Activated naive CD8-positive, alpha-beta T cell treated with anti-CD3 and anti-CD28 coated beads, Interleukin-2, amount 50 U/mL, for 24 hours (primary cell): ENCODE measurements at places on chromosomes 12 and 14.

GRCh38 chr12:3998968-3999792 lies 126.0 kb upstream of the PARP11 start:
- DNase-seq: no peak

DNA sequence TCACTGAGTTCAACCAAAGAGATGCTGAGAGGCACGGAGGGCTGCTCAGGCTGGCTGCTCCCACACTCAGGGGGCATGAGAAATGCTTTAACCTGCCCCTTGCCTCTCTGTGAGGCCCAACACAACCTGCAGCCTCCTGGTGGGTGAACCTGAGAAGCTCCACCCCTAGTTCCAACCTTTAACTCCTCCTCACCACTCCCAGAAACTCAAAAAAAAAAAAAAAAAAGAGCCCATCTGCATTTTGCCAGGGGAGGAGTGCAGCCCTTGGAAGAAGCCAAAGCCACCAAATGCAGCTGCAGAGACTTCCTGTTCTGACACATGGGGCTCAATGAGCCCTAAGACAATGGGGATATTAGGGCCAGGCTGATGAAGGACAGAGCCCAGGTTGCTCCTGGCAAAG lies 8.9 kb downstream of the KRT4 start:
- DNase-seq: no peak

DNA sequence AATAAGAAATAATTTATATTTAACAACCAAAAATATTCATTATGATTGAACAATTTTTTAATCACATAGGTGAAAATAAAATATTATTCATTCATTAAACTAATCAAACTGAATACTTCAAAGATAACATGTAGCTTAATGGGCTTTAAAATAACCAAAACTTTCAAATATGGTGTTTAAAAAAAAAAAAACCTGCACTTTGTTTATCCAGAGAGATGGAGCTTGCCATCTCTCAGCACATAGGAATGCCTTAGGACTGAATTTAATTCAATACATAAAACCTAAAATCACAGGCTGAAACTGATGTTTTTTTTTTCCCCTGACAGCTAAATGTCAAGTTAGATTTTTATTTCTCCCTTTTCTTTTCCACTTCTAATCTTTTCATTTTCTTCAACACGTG lies 14.4 kb upstream of the CCER1 start:
- no peak for DNase-seq

- no peak for DNase-seq
These were observed 165.7 kb upstream of the RBM19 start for GRCh38 chr12:114131824-114132223.

DNA sequence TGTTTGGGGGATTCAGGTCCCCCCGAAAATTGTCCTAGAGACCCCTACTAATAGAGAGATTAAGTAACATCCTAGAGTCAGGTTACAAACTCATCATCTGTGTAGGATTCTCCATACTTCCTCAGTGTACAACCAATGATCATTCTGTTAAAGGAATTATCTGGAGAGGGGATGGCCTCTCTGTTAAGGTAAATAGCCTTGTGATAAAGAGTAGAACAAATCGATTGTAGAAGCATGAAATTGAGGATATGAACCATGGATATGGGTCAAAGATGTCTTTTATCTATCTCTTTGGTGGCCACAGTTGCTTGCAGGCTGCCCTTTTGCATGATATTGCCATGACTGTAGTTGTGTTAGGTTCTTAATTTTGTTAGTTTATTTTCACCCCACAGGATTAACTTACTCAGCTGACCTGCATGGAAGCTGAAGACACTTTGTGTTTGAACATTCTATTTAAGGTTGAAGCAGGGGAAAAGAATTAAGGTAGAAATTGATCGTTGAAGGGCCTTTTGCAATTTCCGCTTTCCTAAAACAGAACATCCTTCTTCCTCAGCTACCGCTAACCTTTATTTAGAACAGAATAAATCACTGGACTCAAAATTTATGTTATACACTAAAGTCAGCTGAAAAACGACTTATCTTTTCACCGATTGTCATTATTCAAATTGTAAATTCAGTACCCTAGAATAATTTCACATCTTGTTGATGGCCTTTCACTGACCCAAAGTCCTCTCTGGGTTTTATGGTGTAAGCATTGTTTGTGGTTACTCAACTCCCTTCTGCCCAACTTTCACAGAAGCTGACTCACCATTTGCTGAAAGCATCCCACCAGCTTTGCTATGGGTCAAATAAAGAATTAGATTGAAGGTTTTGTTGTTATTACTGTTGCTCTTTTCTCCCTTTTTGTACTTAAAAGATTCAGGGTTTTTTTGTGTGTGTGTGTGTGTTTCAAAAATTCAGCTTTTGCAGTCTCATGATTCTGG lies 52.3 kb downstream of the IRAK3 start:
- DNase-seq: no peak

DNA sequence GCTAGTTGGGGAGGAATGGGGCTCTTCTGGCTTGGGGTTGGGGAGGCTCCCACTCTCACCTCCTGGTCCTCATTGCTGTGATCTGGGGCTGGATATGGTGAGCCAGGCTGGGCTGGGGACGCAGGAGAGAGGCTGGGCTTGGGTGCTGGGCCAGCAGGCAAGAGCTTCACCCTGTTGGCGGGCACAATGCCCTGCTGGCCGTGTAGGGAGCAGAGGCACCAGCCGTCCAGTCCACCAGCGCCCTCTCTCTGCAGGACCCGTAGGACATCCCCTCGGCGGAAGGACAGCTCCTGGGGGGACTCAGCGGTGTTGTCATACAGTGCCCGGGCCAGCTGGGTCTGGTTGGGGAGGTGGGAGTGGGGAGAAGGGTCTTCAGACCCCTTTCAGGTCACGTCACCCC lies 4.5 kb downstream of the EFS start:
- DNase-seq: no peak

DNA sequence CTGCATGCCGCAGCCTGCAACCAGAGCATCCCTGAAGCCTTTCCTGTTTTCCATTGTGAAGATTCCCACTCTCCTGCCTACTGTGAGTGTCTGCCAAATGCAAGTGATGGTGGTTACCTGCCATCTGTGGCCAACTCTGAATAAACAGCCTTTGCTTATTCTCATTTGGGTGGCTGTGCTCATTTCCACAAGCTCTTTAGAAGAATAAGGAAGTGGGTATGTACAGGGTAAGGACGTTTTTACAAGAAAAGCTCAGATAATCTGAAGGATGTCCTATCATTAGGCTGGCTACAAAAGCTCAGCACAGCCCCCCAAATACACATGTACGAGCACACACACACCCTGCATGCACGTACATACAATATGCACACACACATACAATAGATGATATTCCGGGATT lies 7.3 kb upstream of the RNASE1 start:
- DNase-seq: no peak

GRCh38 chr12:80721326-80721725 lies 4.6 kb downstream of the MYF5 start:
- DNase-seq: no peak

DNA sequence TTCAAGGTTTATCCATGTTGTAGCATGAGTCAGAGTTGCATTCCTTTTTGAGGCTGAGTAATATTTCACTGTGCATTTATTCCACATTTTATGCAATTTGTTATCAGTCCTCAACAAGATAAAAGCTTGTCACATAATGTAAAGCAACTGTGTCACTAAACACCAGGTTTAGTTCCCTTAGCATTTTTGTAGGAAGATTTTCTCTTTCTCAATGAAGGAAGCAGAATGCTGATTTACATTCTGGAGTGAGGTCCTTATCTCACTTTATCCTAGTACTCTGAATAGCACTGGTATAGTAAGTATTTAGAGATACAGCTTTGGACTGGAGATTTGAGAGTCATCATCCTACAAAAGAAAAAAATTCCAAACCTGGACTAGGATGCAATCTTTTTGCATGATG lies 9.8 kb upstream of the EXD2 start:
- no peak for DNase-seq

DNA sequence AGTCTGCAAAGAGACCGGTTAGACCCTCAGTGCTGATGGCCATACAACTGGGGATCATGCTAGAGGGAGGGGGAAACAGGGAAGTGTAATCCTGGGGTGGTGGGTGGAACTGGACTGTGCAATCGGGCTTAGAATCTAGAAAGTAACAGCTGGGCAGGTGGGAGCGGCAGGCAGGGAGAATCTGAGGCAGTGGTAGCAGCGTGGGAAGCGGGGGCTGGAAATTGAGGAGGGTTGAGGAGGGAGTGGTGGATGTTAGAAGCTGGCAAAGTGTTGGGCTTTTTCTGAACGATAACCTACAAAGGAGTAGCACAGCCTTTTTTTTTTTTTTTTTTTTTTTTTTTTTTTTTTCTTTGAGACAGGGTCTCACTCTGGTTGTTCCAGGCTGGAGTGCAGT lies 3.1 kb upstream of the IGFBP6 start:
- DNase-seq: no peak

- peak; percentile 90 for DNase-seq
These were observed 4.2 kb upstream of the AJUBA start for GRCh38 chr14:22986508-22987054.

GRCh38 chr14:21264025-21264801 lies 5.0 kb downstream of the HNRNPC start:
- DNase-seq: no peak

DNA sequence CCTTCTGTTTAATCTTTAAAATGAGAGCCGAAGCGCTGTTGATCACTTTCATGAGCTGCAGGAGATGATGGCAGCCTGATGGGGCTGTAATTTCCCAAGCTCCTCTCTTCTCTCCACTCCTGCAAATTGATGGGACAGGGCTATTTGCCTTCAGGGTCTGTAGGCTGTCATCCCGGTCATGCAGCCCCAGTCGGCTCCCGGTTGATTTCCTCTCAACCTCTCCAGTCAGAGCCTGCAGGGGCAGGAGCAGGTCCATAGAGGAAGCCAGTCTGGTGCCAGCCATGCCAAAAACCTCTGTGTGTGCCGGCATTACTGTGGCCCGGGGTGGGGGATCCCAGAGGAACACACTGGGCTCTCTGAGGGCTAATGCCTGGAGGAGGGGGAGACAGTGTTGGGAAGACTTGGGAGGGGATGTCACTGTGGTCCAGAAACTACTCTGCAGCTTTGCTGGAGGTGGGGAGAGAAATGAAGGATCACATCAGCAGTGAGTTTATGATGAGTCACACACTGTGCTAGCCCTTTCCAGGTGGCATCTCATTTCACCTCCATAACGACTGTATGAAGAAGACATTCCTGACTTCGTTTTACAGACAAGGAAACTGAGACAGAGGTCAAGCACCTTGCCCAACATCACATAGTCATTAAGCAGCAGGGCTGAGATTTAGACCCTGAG lies 46.5 kb upstream of the PRIMA1 start:
- DNase-seq: no peak

GRCh38 chr14:69087061-69087461 lies 65.9 kb downstream of the DCAF5 start:
- no peak for DNase-seq

GRCh38 chr14:90607141-90607540 lies 209.1 kb downstream of the TTC7B start:
- no peak for DNase-seq

DNA sequence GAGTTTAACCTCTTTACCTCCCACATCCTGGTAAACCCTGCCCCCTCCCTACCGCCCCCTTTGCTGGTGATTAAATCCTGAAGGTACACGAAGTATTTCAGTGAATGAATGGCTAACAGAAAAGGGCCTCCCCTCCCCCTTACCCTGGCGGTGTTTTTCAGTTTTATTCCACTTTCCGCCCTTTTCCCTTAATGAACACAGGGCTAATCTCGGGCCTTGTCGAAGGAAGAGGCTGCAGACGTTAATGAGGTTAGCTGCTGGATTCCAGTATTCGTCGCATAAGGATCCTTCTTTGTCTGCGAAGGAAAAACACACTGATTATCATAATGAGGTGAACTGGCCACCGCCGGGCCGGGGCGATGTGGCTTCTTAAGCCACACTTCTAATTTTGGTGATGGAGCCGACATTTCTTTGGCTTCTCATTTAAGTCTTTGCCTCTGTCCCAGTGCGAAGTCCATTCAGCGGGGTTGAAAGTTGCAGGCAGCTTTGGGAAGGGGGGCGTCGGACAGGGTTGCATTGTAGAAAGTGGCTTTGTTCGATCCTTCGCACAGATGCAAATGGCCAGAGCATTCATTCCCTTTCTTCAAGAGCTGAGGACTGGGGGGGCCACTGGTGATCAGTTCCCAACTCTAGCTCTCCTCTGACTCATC lies 6.5 kb downstream of the MEG3 start:
- DNase-seq: no peak

DNA sequence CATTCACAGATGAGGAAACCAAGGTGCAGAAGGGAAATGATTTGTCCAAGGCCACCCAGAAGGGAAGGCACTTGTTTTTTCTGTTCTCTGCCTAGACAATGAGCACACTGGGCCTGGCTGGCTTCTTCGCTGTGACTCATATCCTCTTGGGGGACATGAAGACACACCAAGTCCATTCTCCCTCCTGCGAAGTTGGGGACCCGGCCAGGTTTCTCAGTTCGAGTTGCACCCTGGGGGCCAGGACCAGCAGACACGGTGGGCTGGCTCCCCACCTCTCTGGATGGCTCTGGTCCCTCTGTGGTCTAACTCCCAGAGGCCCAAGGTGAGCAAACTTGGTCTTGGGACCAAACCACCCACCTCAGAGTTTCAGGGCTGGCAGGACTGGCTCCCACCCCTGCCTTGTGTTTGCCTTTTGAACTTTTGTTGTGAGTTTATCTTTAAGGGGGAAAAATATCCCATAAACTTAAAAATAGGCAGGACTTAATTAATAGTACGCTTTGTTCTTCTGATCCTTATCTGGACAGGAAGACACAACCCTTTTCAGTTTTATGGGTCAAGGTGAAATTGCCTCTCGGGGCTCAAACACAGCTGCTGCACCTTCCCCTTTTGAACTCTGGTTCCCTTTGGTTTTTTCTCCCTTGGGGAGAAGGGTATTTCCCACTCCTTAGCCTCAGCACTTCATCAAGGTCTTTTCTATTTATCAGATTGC lies 9.0 kb upstream of the MLEC start:
- peak; percentile 30 for DNase-seq

GRCh38 chr14:55976655-55977054 lies 141.6 kb upstream of the PELI2 start:
- no peak for DNase-seq

- DNase-seq: no peak
These were observed 20.4 kb downstream of the SAV1 start for GRCh38 chr14:50647753-50648152.

- no peak for DNase-seq
These were observed 2.9 kb downstream of the RND1 start for GRCh38 chr12:48862760-48863159.

DNA sequence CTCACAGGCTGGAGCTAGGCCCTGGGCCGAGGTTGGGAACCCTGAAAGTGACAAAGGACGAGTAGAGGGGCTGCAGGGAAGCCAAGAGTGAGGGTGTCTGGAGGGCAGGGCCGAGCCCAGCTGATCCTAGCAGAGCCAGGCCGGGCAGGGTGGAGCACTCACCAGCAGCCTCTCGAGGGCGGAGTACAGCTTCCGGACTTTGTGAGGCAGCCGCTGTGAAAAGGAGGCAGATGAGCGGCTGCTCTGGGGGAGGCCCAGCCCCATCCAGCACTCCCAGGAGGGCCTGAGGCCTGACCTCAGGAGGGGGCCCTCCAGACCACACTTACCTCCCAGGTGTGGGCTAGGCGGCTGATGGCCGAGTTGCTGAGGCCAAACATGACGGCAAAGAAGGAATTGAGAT lies 14.7 kb upstream of the ENDOU start:
- DNase-seq: no peak

GRCh38 chr12:76030341-76031080 lies 1.1 kb downstream of the PHLDA1 start:
- peak; percentile 57 for DNase-seq
